ENCODE measurements at places on chromosomes 11 and 22. TPM values are rescaled to one million over a fixed set of nuclear protein-coding genes. Genes with fewer than 3 reads are reported as not detected.
A peak's percentile ranks its signal among the peaks of the same experiment; 100 is the strongest.

GRCh38 chr11:85759915-85760314, 51.0 kb downstream of the SYTL2 start:
- no peak overlapping the region for H3K27ac ChIP-seq
- H3K4me1 ChIP-seq = peaks cover 41% of the 10 kb centered on the region
- H3K27me3 ChIP-seq = no peaks in the 10 kb centered on the region
- no peaks in the 10 kb centered on the region for H3K36me3 ChIP-seq
- peak; percentile 34 for DNase-seq

DNA sequence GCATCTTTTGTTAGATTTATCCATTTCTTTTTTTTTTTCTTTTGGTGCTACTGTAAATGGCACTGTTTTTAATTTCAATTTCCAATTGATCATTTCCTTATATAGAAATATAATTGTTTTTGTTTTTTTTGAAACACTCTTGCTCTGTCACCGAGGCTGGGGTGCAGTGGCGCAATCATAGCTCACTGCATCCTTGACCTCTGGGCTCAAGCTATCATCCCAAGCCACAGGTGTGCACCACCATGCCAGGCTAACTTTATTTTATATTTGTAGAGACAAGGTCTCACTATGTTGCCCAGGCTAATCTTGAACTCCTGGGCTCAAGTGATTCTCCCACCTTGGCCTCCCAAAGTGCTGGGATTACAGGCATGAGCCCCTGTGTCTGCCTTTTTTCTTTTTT, 16.4 kb downstream of the FRMD8 start:
- no peak overlapping the region for H3K4me3 ChIP-seq
- no peak overlapping the region for H3K27ac ChIP-seq
- H3K27me3 ChIP-seq = no peaks in the 10 kb centered on the region
- no peaks in the 10 kb centered on the region for H3K4me1 ChIP-seq
- H3K36me3 ChIP-seq = peaks cover 17% of the 10 kb centered on the region

- H3K4me1 ChIP-seq = peaks cover 38% of the 10 kb centered on the region
- no peaks in the 10 kb centered on the region for H3K27me3 ChIP-seq
- no peak for DNase-seq
- no peak overlapping the region for H3K4me3 ChIP-seq
Measured at GRCh38 chr11:64340671-64341335, 799 bp downstream of the CCDC88B start.

- H3K4me1 ChIP-seq = no peaks in the 10 kb centered on the region
- H3K27me3 ChIP-seq = peaks cover 4% of the 10 kb centered on the region
- H3K4me3 ChIP-seq = no peak overlapping the region
- H3K27ac ChIP-seq = no peak overlapping the region
- no peak for DNase-seq
Measured at GRCh38 chr11:111112614-111113013, 132.9 kb upstream of the POU2AF2 start.

DNA sequence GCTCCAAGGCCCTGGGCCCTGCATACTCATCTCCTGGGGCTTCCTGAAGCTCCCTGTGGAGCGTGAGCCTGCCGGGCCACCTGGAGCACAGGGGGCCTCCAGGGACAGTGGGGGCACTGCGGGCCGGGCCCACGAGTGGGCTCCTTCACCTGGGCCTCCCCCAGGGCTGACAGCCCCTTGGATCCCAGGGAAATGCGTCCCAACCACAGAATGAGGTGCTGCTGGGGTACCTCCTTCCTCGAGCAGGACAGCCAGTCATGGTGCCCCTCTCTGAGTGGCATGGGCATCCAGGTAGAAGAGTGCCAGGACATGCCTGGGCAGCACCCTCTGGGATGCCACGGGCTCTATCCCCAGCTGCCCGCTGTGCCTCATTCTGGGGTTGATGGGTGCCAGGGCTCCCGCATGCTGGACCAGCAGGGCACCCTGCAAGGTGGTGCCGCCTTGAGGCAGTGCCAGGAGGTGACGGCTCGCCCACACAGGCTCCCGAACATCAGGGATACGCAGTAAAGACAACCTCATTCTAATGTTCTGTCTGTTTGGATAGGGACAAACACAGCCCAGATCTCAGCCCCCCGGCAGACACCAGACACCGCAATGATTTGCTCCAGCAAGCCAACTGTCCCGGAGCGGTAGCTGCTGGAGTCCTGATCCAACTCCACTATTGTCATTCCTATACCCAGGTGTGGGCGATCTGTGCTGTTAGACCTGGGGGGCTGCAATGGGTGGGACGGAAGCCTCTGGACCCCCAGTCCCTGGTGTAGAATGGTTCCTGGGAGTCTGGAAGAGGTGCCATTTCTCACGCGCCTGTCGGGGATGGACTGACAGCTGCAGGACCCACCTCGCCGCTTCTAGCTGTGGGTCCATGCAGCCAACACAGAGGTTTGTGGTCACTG, 25.8 kb downstream of the KRTAP5-5 start:
- H3K36me3 ChIP-seq = no peaks in the 10 kb centered on the region
- no peaks in the 10 kb centered on the region for H3K4me1 ChIP-seq
- H3K27me3 ChIP-seq = no peaks in the 10 kb centered on the region
- H3K4me3 ChIP-seq = no peak overlapping the region
- no peak for DNase-seq
- H3K27ac ChIP-seq = peak overlapping the region; percentile 12

- H3K27ac ChIP-seq = no peak overlapping the region
- no peaks in the 10 kb centered on the region for H3K4me1 ChIP-seq
- H3K27me3 ChIP-seq = no peaks in the 10 kb centered on the region
- no peak overlapping the region for H3K4me3 ChIP-seq
- no peaks in the 10 kb centered on the region for H3K36me3 ChIP-seq
- DNase-seq = no peak
Measured at GRCh38 chr22:32722441-32722840, 79.1 kb upstream of the TIMP3 start.

DNA sequence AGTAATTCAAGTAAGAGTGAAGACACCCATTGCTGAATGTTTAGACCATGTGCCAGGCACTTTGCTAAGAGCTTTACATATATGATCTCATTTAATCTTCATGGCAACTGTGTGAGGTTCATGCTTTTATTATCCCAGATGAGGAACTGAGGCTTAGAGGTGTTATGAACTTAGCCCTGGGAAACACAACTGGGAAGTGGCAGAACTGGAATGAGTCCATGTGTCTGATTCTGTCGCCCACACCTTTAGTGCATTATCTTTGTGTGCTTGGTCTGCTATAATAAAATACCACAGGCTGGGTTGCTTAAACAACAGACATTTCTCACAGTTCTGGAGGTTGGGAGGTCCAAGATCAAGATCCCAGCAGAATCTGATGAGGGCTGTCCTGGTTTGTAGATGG, 108.7 kb upstream of the PLET1 start:
- H3K27me3 ChIP-seq = peaks cover 5% of the 10 kb centered on the region
- H3K27ac ChIP-seq = no peak overlapping the region
- no peak overlapping the region for H3K4me3 ChIP-seq
- DNase-seq = no peak

DSCAML1 gene
- total RNA-seq = not detected

KCNJ11 gene
- total RNA-seq = 7.5 TPM

TTLL1 gene
- 4.3 TPM for total RNA-seq

SLC6A5 gene
- total RNA-seq = not detected
